ENCODE measurements at places on chromosomes 6 and 20.

DNA sequence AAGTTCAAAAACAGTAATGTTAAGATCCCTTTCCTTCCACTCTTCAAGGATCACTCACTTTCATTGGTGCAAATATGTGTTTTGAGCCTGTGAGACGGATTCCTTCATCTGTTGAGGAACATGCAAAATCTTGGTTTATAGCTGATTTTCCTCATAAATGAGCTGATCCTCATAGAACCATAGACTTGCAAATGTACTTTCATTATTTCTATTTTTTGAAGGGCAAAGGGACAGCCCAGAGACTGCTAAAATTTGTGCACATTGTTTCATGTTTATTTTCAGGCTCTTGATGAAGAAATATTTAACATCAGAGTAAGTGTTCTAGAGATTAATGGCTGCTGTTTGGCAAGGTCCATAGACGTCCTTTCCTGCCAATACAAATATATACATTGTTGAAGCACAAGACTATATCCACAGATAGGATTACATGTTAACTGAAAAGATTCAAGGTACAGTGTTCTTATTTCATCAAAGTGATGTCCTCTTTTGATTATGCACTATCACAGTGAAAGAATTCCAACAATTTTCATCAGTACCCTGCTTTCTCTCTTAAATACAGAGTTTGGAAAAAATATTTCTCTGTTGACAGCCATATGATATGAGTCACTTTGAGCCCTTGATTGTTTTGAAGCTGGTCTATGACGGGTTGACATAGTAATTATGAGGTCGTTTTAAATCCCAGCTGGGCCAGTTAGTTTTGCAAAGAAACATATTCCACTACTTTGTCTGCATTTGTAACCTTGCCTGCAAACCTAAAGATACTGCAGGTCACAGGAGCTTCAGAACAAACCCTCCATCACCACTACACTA is 95.7 kb downstream of the FILIP1 start:
- peak; percentile 58 for DNase-seq

DNA sequence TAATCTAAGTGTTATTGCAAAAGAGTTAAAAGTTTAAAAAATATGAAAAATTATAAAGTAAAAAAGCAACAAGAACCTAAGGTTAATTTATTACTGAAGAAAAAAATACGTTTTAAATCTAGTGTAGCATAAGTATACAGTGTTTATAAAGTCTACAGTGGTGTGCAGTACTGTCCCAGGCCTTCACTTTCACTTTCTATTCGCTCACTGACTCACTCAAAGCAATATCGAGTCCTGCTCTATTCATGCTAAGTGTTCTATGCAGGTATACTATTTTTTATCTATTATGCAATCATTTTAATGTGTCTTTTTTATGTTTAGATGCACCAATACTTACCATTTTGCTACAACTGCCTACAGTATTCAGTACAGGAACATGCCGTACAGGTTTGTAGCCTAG is 113.0 kb downstream of the MANEA start:
- no peak for DNase-seq

GRCh38 chr6:143166247-143166695 is 105.6 kb downstream of the AIG1 start:
- no peak for DNase-seq

GRCh38 chr20:9141921-9142320 is 73.0 kb downstream of the PLCB4 start:
- no peak for DNase-seq

GRCh38 chr6:118316796-118317384 is 231.2 kb upstream of the PLN start:
- no peak for DNase-seq

- no peak for DNase-seq
Observed at GRCh38 chr6:147911057-147911456, 402.6 kb downstream of the SAMD5 start.

DNA sequence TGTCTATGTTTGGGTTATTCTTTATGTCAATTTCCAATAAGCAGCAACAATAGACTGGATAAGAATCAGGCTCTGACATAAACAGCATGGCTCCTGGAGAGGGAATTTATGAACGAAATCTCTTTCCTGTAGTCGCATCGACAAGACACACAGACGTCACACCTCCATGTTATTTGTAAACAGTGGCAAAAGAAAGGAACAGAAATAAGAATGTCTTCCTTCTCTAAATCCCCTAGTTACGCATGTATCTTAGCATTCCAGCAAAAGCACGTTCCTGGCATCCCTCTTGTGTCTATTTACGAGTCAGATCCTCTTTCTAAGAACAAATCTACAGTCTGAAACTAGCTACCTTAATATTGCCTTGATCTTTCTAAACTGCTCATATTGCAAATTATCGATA is 559.1 kb upstream of the JAG1 start:
- DNase-seq = no peak

- no peak for DNase-seq
Observed at GRCh38 chr6:71126506-71126905, 162.1 kb upstream of the OGFRL1 start.

GRCh38 chr20:44810061-44810390 is 320 bp downstream of the RIMS4 start:
- DNase-seq = no peak

DNA sequence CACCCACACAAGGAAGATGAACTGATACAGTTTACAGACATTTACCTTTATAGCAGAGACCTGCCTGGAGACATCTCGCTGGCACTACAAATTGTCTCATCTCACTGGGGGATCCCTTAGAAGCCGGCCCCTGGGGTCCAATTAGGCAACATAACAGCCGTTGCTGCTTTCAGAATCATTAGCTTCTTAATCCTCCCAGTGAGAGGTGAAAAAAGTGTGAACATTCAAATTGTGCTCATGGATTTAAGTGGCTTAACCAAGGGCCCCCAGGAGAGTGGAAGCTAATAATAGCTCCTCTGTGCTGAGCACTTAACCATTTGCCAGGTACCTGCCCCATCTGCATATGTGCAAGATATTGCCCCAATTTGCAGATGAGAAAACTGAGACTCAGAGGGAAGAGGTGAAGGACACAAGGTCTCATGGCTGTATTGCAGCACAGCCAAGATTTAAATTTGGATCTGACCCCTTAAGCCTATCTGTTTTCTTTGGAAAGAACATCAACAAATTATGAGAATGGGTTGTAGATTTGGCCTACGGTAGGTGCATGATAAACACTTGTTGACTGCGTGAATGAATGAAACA is 101.0 kb downstream of the EYA2 start:
- DNase-seq = no peak

- DNase-seq = no peak
Observed at GRCh38 chr6:12119085-12119588, 107.0 kb downstream of the HIVEP1 start.

- no peak for DNase-seq
Observed at GRCh38 chr6:87661503-87661902, 40.5 kb downstream of the AKIRIN2 start.

- no peak for DNase-seq
Observed at GRCh38 chr6:37840940-37841300, 21.4 kb downstream of the ZFAND3 start.

DNA sequence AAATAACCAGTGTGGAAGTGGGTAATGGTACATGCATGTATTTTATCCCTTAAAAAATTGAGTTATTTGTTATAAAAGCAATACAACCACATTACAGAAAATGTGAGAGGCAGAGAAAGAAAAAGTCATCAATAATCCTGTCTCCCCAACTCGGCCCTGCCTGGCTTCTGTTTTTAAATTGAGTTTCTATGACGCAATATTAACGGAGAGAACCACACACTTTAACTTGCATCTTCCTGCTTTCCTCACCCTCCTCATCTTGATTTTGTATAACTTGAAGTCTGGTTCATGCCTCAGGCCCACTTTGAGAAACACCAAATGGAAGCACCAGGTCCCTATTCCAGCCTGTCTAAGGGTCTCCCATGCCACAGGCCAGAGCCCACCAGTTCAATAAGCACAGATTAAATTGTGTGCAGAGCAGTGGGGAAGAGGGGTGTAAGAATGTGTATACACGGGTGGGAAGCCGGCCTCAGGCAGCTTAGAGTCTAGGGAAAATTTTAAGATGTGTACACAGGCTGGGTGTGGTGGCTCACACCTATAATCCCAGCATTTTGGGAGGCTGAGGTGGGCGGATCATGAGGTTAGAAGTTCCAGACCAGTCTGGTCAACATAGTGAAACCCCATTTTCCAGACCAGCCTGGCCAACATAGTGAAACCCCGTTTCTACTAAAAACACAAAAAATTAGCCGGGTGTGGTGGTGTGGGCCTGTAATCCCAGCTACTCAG is 15.9 kb downstream of the KCNK5 start:
- no peak for DNase-seq

GRCh38 chr6:25954756-25955155 is 7.8 kb upstream of the TRIM38 start:
- DNase-seq = no peak

- no peak for DNase-seq
Observed at GRCh38 chr6:116385459-116385802, 14.7 kb downstream of the DSE start.

GRCh38 chr6:108800427-108800864 is 47.8 kb upstream of the ARMC2 start:
- no peak for DNase-seq

DNA sequence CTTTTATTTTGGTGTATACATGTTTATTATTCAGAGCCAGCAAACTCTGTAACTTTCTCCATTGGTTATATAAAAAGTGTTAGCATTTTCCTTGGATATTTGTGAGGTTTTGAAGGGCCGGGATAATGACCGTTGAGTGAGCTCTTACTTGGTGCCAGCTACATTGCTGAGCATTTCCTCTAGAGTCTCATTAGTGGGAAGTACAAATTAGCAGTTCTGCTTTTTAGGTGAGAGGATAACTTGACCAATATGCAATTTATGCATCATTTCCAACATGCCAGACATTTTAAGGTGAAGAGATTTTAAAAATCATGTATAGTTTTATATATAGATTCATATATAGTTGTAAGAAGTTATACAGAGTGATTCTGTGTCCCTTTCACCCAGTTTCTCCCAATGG is 84.3 kb downstream of the CARMIL1 start:
- DNase-seq = no peak

GRCh38 chr6:25899580-25900408 is 25.8 kb upstream of the SLC17A3 start:
- DNase-seq = no peak

DNA sequence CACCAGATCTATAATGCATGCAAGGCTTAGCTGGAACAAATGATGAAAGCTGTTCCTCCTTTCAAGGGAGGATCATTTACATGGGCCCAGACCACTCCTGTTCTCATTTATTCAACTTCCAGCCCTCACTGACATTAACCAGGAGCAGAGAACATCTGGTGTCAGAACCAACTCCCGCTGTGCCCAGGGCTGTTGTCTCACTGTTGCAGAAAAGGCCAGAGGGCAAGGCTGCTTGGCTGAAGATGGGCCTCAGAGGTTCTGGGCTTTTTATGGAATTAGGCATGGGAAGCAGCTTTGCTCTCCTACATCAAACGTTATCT is 164.2 kb downstream of the GMPR start:
- DNase-seq = no peak

DNA sequence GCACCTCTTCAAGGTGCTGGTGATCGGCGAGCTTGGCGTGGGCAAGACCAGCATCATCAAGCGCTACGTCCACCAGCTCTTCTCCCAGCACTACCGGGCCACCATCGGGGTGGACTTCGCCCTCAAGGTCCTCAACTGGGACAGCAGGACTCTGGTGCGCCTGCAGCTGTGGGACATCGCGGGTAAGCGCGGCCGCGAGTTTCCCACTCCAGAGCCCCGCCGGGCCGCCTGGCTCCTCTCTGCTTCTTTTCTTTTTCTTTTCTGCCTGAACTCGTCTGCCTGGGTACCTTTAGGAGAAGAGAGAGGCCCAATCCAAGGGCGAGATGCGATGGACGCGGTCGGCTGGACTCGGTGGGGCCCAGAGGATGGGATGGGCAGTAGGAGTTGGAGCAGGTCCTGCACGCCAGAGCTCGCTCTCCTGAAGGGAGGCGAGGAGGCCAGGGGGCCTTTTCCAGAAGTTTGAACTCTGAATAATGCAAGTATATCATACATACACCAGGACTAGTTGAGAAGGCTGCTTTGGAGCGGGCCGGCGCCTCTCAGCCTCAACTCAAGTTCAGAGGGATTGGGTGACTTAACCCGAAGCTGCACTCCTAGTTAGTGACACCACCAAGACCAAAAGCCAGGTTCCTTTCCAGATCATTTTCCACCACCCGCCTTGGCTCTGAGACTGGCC is 445 bp downstream of the RAB32 start:
- DNase-seq = no peak

GRCh38 chr6:19463250-19463649 is 373.9 kb upstream of the ID4 start:
- DNase-seq = no peak

- DNase-seq = no peak
Observed at GRCh38 chr6:169231790-169232506, 21.7 kb downstream of the THBS2 start.

Data from NCI-H2081 (cell line).